Activated T-cell treated with anti-CD3 and anti-CD28 coated beads for 4 hours (primary cell): ENCODE measurements at places on chromosomes 5 and 9.

DNA sequence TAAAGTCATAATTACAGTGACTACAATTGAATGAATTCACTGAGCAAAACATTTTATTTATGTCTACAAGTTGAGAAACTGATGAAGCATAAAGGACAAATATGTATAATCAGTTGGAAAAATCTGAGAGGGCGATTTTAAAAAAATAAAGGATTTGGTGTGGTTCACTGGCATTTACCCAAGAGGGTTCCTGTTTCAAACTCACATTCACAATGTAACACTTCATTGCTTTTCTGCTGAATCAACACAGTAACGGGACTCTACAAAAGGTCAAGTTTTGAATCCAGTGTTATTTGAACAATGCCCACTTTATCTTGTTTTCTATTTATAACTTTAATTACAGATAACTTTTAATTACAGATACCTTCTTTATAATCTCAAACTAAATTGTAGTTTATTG is 138.6 kb downstream of the NUDT12 start:
- DNase-seq, result no peak

- no peak for DNase-seq
Observed at GRCh38 chr9:103261951-103262350, 266.8 kb downstream of the CYLC2 start.

DNA sequence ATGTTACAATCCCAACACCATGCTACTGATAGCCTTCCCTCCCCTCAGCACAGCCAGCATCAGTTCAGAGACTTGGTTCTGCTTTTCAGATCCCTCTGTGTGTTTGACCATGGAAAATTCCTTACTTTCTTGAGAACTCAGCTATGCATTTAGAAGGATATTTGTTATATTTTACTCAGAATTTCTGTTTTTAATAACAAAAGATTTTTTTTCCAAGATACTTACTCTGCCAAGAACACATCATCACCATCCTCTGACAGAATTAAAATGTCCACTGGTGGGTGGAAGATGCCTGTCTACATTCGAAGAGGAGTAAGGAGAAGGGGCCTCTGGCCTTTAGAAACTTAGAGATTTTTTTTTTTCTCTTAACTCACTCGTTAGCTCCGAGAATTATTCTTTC is 56.1 kb upstream of the CKMT2 start:
- no peak for DNase-seq

- no peak for DNase-seq
Observed at GRCh38 chr5:8997542-8998070, 548.3 kb downstream of the SEMA5A start.

DNA sequence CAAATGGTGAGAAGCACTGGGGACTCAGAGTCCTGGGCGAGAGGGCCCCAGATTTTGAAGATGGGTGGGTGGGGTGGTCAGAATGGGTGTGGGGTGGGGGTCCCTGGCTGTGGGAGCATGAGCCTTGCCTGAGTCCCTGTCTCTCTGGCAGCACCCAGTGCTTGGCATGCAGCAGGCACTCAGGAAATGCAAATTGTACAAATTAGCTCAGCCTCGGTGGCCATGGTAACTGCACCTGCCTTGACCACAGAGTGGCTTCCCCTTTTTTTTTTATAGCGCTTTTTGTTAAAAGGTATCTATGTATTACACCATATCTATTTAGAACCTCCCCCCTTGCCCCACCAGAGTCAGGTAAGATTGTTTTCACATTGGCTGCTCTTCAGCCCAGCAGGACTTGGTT is 19.2 kb upstream of the PITX1 start:
- no peak for DNase-seq

GRCh38 chr5:145826895-145827674 is 8.1 kb downstream of the PRELID2 start:
- no peak for DNase-seq

- DNase-seq, result no peak
Observed at GRCh38 chr5:134459491-134459890, 47.8 kb upstream of the CDKN2AIPNL start.

DNA sequence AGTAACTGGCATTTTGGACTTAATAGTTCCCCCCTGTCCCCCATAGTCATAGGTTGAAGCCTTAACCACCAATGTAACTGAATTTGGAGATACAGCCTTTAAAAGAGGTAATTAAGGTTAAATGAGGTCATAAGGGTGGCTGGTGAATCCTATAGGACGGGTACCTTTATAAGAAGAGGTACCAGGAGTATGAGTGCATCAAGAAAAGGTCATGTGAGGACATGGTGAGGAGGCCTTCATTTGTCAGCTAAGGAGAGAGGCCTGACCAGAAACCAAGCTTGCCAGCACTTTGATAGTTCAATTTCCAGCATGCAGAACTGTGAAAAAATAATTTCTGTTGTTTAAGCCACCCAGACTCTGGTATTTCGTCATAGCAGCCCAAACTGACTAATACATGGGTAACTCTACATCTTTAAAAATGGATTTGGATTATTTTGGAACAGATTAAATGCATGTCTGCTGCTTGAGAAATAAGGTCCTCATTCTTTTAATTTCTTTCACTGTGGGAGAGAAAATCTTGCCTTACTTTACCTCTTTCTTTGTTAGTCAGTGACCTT is 9.7 kb downstream of the RASA1 start:
- no peak for DNase-seq

- no peak for DNase-seq
Observed at GRCh38 chr5:160542840-160543239, 121.2 kb downstream of the PTTG1 start.

DNA sequence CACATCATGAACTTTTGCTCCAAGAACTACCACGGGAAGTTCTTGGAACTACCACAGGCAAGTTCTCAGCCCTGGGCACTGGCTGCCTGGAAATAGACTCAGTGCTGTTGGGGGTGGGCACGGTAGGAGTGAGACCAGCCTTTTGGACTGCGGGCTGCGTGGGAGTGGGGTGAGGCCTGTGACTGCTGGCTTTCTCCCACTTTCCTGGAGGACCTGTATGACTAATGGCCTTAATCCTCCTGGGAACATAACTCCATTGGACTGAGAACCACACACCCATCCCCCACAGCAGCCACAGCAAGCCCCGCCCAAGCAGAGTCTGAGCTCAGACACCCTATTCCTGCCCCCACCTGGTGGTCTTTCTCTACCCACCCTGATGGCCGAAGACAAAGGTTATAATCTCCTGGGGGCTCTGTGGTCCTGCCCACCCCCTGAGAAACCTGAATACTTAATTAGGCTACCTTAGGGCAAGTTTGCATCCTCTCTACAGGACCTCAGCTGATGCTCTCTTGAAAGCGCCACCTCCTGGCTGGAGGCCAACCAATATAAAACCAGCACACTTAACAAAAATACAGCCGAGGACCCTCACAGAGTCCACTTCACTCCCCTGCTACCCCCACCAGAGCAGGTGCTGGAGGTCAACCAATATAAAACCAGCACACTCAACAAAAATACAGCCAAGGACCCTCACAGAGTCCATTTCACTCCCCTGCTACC is 112.6 kb downstream of the CACNA1B start:
- no peak for DNase-seq

- DNase-seq, result no peak
Observed at GRCh38 chr9:126735482-126735881, 69.4 kb upstream of the ZBTB43 start.

- no peak for DNase-seq
Observed at GRCh38 chr5:17157916-17158529, 59.4 kb upstream of the BASP1 start.
